Activated CD4-positive, alpha-beta memory T cell treated with anti-CD3 and anti-CD28 coated beads for 36 hours (primary cell): ENCODE measurements at places on chromosomes 4 and X.

GRCh38 chr4:165369522-165369921 is 9.3 kb upstream of the CPE start:
- no peak for DNase-seq

DNA sequence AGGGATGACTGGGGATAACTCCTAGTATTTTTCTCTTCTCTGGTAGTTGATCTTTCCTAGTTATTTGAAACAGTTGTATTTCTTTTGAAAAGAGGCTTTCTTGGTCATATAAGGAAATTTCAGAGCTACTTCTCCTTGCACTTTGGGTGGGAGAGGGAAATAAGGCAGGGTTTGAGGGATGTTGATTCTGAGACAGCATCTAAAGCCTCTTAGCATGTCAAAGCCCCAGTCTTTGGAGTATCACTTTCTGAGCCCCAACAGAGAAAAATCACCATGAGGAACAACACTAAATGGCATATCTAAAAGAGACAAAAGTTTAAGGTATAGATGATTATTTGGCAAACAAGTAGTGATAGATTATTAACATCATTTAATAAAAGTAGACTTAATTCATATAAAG is 688.1 kb downstream of the TRAM1L1 start:
- no peak for DNase-seq

GRCh38 chrX:55107911-55108310 is 19.1 kb downstream of the PAGE2 start:
- DNase-seq = no peak

- DNase-seq = no peak
These were observed 218.4 kb downstream of the STIM2 start for GRCh38 chr4:27078934-27079455.

- no peak for DNase-seq
These were observed 3.4 kb downstream of the GPR78 start for GRCh38 chr4:8583655-8584025.

DNA sequence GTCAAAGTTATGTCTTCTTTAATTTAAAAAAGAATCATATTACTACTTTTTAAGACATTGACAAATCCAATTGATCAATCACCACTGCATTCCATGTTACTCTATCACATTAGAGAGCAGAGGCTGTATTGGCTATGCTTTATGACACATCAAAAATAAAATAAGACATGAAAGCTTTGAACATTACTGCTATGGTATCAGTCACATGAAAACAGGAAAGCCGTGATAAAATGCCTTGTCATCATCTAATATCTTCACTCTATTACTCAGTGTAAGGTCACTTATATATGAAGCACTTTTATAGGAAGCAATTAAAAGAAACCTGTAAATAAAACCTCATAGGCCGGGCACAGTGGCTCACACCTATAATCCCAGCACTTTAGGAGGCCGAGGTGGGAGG is 27.7 kb upstream of the CEP135 start:
- no peak for DNase-seq

DNA sequence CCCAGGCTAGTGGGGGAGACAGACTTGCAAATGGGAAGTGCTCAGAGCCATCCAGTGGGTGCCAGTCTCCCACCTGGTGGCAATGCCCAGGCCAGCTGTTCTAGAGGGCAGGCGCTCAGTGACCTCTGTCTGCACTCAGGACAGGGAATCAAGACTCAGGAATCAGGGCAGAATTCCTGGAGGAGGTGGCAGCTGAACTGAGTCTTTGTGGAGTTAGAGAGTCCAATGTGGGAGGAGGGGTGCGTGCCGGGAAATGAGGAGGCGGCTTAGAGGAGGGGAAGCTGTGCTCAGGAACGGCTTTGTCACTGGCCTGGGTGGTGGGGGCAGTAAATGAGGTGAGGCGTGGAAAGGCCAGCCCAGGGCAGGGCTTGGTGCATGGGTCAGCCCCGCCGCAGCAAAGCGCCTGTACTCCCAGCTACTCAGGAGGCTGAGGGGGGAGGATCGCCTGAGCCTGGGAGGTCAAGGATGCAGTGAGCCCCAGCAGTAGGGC is 31.3 kb upstream of the SORCS2 start:
- DNase-seq = peak; percentile 4

DNA sequence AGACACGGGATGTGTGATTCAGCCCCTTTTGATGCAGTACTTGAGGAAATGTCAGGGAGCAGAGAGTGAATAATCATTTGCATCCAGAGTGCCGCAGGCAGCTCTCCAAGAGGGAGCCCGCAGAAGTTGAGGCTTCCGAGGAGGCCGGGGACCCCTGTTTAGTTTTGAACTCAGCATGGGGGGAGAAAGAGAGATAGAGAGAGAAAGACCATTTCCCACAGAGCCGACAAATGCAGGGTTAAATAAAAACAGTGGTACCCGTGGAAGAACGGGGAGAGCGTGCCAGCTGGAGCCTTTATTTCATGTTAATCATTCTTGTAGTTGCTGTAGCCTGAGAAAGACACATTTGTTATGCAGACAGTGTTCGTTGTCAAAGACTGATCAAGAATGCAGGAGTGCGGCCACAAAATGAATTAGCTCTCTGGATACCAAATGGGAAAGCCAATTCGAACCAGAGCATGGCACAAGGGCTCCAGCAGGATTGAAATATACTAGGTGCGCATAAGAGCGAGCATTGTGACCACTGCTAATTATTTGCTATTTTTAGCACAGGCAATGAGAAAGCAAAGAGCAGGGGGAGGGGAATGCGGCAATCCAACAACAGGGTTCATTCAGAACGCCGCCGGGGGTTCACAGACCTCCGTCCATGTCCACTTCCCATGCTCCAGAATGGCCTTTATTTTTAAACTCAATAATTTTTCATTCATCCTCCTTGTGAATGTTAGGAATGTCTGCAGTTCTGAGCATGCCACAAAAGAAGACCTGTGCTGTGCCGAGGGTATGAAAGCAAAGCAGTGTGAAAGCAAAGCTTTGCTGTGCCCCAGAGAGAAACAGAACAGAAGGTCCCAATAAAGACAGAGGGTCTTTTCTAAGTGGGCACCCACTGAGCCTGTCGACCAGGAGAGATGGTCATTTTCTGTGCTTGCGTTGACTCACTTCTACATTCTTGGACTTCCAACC is 243.9 kb upstream of the VCX3A start:
- DNase-seq = no peak

GRCh38 chrX:111360839-111361238 is 51.2 kb downstream of the DCX start:
- no peak for DNase-seq

DNA sequence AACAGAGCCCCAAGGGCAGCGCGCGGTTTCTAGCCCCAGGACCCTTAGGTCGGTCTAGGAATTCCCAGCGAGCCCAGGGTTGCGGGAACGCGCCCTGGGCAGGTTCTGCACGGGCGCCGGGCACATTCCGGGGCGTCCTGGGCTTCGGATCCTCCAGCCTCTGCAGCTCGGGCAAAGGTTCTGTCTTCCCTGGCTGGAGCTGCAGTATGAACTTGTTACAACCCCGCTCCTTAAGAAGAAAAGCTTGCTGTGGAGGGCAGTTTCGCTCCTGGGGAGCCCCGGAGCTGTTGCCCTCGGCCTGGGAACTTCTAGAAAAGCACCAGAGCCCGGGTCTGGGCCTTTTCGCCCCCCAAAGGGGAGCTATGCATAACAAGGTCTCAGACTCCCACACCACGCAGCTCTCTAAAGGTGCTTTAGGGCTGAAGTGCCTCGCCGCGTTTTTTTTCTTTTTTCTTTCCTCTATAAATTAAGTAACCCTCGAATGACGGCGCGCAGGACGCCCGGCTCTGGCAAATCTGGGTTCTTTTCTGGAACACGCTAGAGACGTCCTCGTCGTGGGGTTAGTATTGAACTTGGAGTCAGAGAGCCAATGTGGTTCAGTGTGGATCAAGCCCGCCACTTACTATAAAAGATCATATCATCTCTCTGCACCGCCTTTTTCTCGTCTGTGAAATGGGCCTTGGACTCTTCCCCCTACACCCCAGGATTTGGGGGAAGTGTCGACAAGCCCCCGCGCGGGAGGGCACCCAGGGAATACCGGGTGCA is 5.7 kb downstream of the MSX1 start:
- no peak for DNase-seq

GRCh38 chrX:140672840-140673731 is 36.5 kb upstream of the LINC00632 start:
- DNase-seq = no peak

- DNase-seq = no peak
These were observed 2442.0 kb downstream of the PCDH7 start for GRCh38 chr4:33162122-33162521.

GRCh38 chrX:34503119-34503518 is 154.0 kb downstream of the TMEM47 start:
- DNase-seq = no peak

GRCh38 chrX:23864742-23865326 is 42.9 kb downstream of the APOO start:
- DNase-seq = no peak

DNA sequence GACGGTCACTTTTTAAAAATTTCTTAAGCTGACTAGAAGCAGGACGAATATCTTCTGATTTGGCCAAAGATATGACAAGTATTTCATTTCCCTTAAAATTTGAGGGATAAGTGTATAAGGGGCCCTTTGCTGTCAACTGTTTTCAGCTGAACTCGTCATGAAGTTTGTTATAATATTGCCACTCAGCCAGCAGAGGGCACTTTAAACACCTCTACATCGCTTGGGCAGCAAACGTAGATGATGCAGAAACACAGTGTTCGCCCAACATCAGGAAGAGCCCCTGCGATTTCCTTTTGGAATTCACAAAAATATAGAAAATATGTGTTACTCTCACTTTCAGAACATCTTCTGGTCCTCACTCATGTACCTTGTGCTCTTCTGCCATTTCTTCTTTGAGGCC is 435.7 kb upstream of the FMR1 start:
- no peak for DNase-seq

- DNase-seq = peak; percentile 76
These were observed 725 bp downstream of the FAM120C start for GRCh38 chrX:54182194-54182863.

DNA sequence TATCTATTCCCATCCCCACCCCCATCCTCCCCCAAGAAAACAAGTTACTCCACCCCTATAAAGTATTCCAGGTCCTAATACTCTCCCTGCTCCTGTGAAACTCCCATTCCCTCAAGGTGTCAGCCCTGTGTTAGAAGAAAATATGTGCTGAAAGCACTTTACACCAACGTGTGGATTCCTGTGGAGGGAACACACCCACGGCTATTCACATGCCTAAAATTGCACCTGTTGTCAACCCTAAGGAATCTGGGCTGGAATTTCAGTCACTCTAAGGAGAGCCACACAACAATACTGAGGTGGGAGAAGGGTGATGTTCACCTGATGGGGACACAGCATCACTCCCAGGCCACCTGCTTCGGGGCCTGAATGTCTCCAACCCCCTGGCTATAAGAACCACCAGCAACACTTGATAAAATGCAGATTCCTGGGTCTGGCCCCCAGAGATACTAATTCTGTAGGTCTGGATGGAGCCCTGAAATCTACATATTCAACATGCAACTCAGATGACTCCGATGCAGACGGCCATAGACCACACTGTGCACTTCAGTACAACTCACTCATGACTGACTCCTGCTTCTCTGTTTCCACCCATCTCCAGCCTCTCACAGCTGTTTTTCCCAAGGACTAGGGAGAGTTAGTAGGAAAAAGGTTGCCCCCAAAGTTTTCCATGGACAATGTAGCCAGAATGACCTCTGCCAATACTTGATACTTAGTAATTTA is 15.8 kb downstream of the SCD5 start:
- no peak for DNase-seq

DNA sequence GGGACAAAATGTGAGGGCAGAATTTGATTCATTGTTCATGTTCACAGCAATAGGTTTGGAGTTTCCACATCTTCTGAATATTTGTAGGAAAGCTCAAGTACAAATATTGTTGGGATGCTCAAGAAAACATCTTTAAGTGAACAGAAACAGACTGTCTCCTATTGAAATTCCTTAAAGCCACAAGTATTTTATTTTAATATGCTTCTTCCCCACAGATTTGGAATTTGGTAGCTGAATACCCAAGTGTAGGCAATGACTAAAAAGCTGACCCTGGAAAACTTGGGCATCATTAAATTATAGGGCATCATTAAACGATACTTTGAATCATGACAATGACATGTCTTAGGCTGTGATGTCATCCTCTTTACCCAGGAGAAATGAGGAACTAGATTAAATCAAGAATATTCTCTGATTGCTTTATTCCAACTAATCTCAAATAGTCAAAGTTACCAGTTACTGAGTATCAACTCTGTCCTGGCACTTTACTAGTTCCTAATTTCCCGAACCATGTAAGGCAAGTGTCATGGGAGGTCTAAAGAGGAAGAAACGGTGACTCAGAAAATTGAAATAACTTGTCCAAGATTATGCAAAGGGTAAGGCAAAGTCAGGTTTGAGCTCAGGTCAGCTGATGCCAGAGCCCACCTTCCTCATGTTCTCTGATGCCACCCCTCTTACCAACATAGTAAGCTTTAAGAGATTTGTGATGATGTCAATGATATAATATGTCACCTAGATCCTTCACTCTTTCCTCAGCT is 223.1 kb upstream of the LEF1 start:
- no peak for DNase-seq

GRCh38 chr4:149702414-149703293 is 113.0 kb downstream of the IQCM start:
- DNase-seq = no peak
